ENCODE measurements at places on chromosomes 3 and 15.

DNA sequence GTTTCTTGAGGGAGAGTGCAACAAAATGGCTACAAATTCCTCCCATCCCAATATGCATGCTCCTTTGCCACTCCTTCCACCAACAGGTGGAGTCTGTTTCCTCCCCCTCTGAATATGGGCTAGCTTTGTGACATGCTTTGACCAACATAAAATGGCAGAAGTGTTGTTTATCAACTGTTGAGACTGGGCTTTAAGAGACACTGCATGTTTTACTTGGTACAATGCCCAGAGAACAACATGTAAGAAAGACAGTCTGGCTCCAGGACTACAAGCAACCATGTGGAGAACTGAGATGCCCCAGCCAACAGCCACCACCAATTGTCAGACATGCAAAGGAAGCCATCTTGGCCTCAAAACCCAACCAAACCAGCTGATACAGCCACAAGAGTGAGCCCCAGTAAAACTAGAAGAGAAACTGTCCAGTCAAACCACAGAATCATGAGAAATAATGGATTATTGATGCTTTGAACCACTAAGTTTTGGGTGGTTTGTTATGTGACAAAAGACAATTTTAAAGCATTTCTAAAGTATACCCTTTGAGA, 40.5 kb downstream of the NUDT16 start:
- no peak for DNase-seq

GRCh38 chr15:76983590-76984375, 11.1 kb upstream of the PSTPIP1 start:
- DNase-seq: peak; percentile 87

DNA sequence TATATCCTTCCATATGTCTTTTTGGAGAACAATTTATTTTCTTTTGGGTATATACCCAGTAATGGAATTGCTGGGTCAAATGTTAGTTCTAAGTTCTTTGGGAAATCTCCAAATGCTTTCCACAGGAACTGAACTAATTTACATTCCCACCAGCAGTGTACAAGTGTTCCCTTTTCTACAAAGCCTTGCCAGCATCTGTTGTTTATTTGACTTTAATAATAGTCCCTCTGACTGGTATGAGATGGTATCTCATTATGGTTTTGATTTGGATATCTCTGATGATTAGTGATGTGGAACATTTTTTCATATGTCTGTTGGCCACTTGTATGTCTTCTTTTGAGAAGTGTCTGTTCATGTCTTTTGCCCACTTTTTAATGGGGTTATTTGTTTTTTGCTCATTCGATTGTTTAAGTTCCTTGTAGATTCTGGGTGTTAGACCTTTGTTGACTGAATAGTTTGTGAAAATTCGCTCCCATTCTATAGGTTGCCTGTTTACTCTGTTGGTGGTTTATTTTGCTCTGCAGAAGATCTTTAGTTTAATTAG, 48.4 kb downstream of the TMEM45A start:
- no peak for DNase-seq

DNA sequence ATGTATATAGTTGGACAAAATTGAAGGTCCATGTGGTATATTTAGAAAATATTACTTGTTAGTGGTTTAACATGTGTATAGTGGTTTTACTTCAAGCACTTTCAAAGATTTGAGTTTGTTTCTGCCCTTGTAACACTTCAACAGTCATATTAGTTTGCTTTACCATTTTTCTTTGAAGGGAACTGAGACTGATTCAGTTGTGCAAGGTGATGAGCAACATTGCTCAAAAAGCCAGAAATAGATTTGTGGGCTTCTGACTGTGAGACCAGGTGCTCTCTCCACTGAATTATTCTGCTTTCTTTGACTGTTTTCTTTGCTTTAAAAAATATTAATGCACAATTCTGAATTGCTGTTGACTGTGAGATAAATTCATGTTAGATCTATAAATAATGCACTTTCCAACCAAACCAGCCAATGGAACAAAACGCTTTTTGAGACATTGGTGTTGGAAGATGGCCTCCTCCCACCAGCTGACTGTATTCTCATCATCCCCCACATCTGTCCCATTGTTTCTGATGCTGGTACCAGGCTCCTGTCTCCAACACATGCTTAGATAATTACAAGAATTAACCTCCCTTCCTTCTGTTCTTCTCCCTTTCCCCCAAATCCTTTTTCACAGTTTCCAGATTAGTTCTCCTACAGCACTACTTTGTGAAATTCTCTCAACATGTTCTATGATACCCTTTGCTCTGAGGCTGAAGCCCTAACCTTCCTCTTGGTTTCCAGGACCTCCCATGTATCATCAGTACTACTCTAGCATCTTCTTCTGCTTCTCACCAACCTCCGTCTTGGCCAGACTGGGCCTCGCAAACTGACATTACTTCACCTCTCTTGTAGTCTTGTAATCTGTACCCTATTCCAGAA, 27.9 kb downstream of the PLCL2 start:
- DNase-seq: peak; percentile 20

- no peak for DNase-seq
Measured at GRCh38 chr15:68552773-68553172, 26.0 kb upstream of the CORO2B start.

DNA sequence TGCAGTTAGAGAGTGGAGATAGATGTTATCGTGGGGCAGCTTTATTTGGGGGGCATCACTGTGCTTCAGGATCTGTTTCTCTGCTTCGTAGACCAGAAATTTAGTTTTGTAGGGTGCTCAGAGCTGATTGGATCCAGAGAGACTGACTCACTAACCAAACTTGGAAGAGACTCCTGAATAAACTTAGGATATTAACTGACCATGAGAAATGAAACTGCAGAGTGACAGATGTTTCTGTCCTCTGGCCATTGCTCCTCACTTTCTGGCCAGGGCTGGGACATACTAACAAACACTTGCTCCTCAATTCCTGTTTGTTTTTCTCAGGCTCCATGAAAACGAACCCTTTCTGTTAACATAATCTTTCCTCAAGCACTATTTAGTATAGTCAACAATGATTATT, 4.3 kb downstream of the ZNF592 start:
- no peak for DNase-seq

DNA sequence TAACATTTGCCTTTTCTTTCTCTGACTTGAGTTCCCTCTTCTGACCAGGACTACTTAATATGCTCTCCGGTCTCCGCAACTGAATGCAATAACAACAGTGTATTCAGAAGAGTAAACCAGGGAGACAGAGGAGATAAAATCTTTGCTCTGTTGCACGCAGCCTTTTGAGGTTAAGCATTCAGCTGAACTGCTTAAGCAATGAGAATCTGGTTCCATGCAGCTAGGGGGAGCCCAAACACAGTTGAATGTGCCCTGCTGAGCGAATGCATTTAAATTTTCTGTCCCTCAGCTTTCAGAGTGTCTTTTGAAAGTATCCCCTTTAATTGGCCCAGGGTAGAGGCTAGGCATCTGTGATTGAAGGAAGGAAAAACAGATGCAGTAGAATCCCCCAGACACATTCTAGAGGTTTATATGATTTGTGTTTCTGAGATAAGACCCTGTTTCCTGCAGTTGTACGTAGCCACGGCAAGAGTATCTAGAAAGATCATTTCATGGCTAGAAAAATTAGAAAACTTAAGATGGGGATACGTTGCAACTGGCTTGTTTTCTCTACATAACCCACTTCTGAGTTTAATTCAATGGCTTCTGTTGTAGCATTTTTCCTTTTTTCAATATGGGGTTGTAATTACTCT, 309.6 kb downstream of the TUSC7 start:
- DNase-seq: peak; percentile 82

DNA sequence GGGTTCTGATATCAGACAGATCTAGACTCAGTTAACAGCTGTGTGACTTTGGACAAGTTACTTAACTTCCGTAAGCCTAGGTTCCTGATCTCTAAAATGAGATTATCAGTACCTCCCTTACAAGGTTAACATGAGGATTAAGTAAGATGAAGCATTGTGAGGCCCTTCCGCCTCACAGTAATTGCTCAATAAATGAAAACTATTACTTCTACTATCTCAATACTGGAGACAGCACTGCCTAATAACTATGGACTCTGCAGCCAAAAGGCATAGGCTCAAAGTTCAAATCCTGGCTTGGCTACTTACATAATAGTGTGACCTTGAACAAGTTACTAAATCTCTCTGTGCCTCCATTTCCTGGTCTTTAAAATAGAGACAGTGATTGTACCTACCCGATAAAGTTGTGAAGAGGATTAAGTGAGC, 82.0 kb upstream of the ATP11B start:
- peak; percentile 34 for DNase-seq

DNA sequence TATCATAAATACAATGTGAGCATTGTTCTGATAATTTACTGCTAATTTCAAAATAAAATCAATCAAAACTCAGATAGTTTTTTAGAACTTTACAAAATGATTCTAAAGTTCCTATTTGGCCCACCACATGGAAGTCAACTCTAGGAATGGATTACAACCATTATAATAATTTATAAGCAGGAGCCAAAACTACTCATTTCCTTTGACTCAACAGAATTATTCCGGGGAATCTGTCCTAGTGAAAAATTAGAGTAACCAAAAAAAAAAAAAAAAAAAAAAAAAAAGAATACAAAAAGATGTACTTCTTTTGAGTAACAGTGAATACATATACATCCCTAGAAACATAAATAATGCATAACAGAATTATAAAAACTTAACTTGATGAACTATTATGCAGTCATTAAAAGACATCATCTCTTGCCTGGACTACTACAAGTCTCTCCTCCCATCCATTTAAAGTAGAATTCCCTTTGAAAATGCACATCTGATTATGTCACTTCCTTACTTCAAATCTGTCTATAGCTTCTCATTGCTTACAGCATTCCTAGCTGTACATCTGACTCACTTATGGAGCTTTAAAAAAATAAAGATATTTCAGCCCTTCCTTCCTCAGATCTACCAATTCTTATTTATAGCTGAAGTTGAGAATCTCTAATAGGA, 43.4 kb downstream of the HDGFL3 start:
- DNase-seq: no peak

GRCh38 chr15:25545017-25545416, 106.2 kb upstream of the UBE3A start:
- DNase-seq: peak; percentile 6

DNA sequence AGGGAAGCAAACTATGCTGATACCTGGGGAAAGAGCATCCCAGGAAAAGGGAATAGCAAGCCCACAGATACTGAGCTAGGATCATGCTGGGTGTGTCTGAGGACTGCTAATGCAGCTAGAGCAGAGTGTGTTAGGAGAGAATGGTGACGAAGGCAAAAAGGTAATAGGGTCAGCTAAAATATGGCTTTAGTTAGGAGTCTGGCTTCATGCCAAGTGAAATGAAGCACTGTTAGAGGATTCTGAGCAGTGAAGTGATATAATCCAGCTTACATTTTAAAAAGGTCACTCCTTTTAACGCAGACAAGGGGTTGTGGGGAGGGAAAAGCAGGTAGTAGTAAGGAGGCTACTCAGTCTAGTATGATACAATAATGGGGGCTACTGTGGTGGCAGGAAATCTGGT, 30.4 kb downstream of the SECISBP2L start:
- no peak for DNase-seq

GRCh38 chr15:43800286-43801141, at the start of gene HYPK:
Gene HYPK (plus strand): TSS chr15:43800599. CDS start chr15:43800623, 24 bp downstream.
- DNase-seq: peak; percentile 92

DNA sequence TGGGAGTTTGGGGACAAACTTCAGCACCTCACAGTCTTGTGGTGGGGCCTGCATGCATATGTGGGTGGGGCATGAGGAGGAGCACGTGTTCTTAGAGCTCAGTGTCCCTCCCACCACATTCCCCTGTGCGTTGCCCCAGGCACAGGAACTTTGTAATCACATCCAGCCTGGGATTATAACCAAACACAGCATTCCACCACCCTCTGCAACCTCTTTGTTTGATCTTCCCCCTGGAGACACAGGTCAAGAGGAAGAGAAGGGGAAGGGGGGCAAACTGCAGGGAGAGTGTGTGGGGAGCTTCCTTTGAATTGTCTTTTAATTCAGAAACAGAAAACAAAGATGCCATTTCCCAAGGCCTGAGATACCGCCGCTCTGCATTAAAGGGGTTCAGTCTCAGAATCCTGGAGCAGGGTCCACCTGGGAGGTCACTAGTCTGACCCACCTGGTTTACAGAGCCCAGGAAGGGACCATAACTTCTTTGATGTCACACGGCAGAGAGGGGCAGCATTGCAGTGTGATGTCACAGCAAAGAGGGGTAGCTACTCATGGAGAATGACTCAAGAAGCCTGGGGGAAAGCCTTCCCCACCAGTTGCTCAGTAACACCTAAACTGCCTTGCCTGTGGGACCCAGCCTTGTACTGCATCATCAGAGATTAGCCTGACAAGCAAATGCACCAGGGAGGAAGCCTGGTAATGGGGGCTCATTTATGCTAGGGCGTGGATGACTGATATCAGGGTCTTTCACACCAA, 106.3 kb upstream of the RNU6-1 start:
- DNase-seq: no peak

DNA sequence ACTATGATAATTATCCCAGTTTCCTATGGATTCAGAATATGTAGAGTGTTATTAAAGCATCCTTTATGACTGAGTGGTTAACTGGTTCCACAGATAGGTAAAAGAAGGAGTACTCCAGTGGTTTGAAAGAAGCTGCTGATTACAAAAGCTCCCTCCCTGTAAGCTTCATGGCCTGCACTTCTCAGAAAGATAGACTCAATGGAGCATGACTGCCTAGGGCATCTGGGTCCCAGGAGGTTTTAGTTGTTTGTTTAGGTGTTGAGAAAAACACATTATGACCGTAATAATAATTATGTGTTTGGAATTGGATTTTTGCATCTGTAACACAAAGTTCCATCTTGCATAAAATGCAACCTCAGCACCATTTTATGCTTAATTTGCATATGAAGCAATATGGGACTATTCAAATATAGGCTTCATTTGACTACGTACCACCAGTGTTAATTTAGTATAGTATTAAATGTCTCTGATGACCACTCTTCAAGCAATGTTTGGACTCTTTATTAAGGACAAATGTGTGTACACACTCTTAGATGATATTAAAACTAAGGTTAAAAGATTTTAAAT, 121.1 kb downstream of the ROBO2 start:
- DNase-seq: no peak

DNA sequence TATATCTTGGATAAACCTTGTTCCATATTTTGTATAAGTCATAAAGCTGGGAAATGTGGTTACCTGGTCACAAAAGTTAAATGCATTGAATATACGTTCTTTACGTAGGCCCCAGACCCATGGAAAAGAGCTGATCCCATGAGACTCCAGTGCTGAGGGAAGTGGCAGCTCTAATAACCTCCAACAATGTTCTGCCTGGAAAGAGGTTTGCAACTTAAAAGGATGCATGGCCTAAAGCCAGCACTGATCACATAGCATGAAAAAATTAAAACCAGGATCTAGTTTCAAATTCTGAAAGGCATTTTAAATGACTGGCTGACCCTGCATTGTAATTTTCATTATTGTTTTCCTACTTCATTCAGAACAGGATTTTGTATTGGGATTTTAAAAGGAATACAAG, 27.9 kb upstream of the STRIT1 start:
- DNase-seq: no peak

All from suppressor macrophage (primary cell).